ENCODE measurements at places on chromosomes 3 and 15.
A peak's percentile ranks its signal among the peaks of the same experiment; 100 is the strongest.

GRCh38 chr3:150811984-150812383 lies 49.0 kb upstream of the SIAH2 start:
- DNase-seq, result no peak

DNA sequence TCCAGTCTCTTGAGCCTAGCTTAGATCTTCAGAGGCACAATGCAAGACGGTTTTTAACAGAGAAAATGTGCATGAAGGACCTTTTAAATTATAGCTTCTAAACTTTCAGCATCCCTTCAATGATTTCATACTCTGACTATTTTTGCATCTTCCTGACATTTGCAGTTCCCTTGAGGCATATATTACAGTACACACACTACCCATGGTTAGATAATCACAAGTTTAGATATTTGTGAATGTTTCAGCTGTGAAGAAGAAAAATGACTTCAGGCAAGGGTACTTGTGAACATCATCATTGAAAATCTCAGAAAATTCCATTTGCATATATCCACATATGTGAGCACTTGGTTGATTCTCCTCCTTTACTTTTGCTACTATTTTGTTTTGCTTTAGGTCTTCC lies 341.5 kb downstream of the ROBO2 start:
- no peak for DNase-seq

- peak; percentile 79 for DNase-seq
Observed at GRCh38 chr15:70271422-70272088, 173.8 kb upstream of the TLE3 start.

DNA sequence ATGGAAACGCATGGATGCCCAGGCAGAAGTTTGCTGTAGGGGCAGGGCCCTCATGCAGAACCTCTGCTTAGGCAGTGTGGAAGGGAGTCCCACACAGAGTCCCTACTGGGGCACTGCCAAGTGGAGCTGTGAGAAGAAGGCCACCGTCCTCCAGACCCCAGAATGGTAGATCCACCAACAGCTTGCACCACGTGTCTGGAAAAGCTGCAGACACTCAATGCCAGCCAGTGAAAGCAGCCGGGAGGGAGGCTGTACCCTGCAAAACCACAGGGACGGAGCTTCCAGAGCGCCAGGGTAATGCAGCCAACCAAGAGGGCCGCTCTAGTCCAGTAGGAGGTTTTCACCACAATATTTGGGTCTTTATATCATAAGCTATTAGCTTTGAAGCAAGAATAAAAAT lies 97.1 kb upstream of the IQSEC1 start:
- no peak for DNase-seq

- no peak for DNase-seq
Observed at GRCh38 chr3:147351301-147351700, 55.0 kb downstream of the ZIC4 start.

DNA sequence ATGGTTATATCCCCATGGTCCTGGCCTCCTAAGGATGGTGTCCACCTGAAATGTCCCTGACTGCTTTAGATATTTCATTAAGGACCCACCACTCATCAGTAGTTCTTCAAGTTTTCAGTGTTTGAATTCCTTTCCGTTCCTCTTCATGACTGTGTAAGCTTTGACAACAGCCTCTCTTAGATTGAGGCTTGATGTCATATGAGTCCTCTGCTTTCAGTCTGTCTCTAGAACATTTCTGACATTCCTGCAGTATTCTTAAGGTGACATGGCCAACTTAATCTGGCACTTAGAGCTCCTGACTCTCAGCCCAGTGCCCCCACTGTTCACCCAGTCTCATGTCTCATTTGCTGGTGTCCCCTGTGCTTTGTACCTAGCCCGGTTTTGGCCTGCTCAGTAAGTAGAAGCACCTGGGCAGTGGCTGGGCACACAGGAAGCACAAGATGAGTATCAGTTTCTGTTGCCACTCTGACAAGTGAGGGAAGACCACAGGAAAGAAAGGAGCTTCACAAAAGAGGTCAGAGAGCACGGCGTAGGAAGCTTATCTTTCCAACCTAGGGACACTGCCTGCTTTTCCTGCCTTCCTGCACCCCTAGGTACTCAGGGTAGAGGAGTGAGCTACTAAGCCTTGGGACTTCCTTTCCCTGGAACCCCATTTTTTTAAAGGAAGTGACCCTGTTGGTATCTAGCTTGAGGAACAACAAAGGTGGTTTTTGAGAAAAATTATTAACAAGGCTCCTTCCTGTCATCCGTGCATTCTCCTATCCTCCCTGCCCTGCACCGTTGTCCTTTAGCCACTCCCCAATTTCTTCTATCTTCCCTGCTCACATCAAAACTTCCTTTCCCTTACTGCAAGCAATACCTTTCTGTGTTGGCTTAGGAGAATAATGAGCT lies 103.1 kb downstream of the KLHL25 start:
- no peak for DNase-seq

- DNase-seq, result no peak
Observed at GRCh38 chr15:86178845-86179244, 99.2 kb downstream of the AGBL1 start.

- peak; percentile 59 for DNase-seq
Observed at GRCh38 chr3:170961616-170962400, 53.4 kb upstream of the EIF5A2 start.

DNA sequence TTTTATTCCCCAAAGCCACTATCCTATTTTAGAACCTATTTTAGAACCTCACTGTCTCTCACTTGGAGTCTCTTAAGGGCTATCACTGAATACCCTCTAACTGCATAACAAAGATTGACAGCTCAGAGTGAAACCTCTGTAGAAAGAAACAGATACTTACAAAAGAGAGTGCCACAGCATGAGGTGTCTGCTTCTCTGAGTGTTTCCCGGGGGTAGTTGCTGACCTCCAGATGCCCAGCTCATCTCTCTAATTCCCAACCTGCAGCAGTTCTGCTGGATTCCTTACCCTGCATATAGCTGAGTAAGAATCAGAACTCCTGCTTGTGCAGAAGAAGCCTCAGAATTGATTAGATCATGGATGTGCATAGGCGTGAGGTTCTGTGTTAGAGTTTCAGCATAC lies 34.5 kb downstream of the P3H2 start:
- no peak for DNase-seq

GRCh38 chr15:67103432-67103831 lies 38.0 kb downstream of the SMAD3 start:
- no peak for DNase-seq

- no peak for DNase-seq
Observed at GRCh38 chr3:139491027-139491700, 14.8 kb upstream of the RBP2 start.

DNA sequence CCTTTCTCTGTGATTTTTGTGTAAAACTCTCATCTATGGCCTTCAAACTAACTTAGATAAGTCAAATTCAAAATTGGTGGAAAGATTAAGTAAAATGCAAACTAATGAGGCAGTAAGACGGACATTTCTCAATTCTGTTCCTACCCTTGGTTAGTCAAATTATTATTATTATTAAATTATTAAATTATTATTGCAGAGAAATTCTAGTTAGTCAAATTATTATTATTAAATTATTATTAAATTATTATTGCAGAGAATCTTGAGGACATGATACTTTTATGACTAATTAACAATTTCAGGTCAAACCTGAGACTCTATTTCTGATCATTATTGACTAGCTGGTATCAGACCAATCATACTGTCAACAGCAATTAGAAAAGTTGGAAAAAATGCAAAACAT lies 845.0 kb upstream of the NECTIN3 start:
- no peak for DNase-seq

- DNase-seq, result no peak
Observed at GRCh38 chr3:61110576-61110975, 140.7 kb downstream of the FHIT start.

DNA sequence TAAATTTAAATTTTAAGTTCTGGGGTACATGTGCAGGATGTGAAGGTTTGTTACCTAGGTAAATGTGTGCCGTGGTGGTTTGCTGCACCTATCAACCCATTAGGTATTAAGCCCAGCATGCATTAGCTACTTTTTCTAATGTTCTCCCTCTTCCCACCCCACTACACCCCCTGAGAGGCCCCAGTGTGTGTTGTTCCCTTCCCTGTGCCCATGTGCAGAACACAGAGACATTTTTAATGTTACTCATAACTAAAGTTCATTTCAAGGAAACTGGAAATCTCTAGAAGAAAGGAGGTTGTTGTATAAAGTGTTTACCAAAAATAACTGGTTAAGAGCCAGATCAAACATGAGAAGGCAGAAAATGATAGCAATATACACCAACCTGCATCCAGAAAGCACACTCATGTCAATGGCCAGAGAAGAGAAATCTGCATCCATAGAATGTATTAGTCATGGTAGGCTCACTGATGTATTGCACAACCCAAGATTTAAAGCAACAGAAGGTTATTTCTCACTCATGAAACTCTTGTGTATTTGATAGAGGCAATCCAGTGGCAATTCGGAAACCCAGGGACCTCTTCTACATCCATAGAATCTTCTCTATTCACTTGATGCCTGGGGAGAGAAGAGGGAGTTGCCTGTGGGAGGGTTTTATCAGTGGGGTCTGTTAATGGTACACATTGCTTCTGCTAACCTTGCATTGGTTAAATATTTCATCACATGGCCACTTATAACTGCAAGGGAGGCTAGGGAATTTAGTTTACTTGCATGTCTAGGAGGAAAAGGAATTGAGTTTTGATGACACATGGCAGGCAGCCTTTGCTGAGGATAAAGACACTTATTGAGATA lies 321.9 kb upstream of the RASGRP1 start:
- DNase-seq, result peak; percentile 39

DNA sequence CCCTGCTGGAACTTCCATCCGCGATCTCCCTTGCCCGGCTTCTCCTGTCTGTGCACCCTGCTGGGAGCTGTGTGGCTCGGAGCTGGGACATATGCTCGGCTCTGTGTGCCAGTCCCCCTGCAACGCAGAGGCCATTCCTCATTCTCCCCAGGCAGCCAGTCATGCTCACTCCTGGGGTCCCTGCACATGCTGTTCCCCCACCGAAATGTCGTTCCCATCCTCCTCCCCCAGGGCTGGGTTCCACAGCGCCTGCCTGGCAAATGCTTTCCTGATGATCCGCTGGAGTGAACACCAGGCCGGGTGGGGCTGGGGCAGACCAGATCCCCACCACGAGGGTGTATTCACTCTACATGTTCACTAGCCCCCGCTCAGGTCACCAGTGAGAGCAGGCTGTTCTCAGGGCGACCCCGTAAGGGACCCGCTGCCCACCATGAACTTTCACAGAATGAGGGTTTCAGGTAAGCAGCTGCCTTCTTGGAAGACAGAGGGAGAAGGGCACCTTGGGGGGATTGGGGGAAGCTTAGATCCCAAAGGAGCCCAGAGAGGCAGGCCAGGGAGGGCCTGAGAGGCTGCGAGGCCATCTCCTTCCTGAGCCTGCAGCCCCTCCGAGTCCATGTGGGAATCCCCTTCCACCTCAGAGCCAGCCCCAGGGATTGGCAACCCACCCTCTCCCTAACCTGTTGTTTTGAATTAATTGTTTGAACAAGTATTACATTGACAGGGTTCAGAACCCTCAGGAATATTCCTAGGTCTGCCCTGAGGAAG lies 88.7 kb upstream of the IQSEC1 start:
- no peak for DNase-seq

DNA sequence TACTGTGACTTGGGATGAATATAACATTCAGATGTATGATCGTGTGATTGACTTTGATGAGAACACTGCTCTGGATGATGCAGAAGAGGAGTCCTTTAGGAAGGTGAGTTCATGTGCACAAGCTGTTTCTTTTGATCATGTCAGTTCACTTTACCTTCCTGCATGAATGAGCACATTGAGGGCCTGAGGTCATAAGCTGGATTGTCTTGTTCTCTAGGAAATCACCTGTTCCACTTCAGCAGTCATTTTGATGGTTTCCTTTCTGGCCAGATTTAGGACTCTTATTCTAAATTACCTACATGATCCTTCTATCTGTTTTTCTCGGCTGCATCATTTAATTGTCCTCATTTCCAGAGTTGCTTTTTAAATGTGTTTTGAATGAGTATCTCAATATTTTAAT lies 4.1 kb downstream of the RCN2 start:
- peak; percentile 13 for DNase-seq

DNA sequence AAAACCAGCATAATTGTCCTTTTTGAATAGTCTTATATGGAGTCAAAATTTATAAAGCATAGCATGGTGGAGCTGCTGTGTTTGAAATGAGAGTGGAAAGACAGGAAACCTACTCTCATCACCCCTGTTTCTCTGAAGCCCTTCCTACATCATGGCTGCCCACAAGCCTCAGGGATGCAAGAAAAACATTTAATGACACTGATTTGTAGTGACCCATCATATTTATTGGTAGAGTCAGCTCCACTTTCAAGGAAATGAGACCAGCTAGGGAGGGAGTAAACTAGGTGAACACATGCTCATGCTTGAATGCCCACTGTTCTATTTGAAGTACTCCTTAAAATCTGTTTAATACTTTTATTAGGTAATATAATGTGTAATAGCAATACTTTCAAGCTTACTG lies 494.3 kb upstream of the KCNMB2 start:
- no peak for DNase-seq

DNA sequence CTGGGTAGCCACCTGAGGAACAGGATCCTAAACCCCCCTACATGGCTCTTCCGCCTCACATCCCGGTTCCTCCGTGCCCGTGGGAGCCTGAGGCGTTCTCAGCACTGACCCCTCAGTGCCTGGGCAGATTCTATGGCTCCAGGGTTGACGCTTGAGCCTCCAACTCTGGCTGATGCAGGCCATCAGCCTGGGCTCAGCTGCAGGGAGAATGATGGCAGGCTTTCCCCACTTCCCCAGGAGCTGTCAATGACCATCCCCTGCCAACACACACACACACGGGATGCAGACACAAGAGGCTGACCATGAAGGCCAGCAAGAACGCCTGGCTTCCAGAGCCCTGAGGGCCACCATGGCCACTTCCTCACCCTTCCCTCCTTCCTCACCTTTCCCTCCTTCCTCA lies 15.8 kb upstream of the IGDCC3 start:
- no peak for DNase-seq

GRCh38 chr3:39211332-39212130 lies 19.1 kb upstream of the XIRP1 start:
- DNase-seq, result no peak

DNA sequence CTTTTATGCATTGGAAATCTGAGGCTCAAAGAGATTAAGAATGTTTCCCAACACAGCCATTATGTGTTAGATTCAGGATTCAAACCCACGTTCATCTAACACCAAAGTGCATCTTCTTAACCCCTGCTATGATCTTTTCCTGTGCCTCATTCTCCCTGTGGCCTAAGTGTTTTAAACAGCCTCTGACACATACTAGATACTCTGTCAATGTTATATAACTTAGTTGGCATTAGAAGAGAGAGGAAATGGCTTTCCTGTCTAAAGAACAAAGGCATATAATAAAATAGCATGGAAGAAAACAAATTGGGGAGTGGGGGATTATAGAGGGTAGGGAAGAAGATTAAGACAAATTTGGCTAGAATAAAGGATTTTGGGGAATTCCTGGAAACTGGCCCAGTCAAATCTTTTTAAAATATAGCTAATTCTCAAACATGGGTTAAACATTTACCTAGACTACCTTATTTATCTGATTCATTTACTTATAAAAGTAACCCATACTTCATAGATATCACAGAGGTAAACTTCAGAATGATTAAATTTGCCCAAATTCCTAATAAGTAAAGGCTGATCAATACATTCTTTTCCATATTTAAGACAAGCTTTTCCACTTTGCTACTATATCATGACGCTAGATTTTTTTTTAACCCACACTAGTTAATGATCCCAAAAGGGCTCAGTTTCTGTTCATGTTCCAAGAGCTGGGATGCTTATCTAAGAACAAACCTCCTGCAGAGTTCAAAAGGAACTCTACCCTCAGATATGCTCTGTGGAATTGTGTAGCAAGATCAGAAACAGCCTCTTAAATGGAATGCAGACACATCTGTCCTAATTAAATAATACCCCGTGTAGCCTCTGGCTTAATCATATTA lies 122.9 kb upstream of the PTPRG start:
- DNase-seq, result peak; percentile 37

- DNase-seq, result peak; percentile 78
Observed at GRCh38 chr3:55416331-55416821, 70.7 kb downstream of the WNT5A start.

- DNase-seq, result no peak
Observed at GRCh38 chr3:62503516-62503915, 130.2 kb upstream of the FEZF2 start.
